ENCODE measurements at places on chromosomes 12 and 14. TPM values are rescaled to one million over a fixed set of nuclear protein-coding genes. Genes with fewer than 3 reads are reported as not detected.

GRCh38 chr12:49929581-49929980 lies 21.0 kb upstream of the AQP2 start:
- no peak for DNase-seq

DNA sequence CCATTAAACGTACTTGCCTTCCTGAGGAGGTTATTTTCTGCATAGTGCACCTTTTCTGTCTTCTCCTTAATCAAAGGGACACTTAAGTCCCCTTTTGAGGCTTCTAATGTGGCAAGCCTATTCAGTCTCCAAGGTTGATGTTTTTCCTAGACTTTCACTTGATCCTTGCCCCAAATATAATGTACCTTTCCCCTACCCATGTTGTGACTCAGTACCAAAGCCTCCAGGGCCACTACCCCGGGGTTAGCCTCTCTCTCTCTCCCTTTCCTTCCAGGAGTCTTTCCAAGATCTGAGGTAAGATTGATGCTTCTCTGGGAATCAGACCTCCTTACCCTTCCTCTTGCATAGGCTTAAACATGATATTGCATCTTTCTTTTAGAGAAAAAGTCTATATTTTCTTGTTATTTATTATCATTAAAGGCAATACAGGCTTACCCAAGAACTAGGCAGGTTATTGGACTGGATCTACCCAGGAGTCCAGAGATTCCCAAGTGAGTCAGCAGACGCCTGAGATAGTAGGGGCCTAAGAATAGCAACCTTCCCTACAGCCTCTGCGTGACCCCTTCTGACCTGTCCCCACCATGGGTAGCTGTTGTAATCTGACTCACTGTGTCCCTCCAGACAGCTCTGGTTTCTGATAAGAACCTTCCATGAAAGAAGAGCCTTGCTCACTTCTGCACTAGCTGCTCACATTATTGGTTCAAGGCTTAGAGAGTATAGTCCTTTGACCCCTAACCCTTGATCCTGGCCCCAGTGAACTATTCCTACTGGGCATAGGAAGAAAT lies 172.9 kb downstream of the ZFP36L1 start:
- no peak for DNase-seq

DNA sequence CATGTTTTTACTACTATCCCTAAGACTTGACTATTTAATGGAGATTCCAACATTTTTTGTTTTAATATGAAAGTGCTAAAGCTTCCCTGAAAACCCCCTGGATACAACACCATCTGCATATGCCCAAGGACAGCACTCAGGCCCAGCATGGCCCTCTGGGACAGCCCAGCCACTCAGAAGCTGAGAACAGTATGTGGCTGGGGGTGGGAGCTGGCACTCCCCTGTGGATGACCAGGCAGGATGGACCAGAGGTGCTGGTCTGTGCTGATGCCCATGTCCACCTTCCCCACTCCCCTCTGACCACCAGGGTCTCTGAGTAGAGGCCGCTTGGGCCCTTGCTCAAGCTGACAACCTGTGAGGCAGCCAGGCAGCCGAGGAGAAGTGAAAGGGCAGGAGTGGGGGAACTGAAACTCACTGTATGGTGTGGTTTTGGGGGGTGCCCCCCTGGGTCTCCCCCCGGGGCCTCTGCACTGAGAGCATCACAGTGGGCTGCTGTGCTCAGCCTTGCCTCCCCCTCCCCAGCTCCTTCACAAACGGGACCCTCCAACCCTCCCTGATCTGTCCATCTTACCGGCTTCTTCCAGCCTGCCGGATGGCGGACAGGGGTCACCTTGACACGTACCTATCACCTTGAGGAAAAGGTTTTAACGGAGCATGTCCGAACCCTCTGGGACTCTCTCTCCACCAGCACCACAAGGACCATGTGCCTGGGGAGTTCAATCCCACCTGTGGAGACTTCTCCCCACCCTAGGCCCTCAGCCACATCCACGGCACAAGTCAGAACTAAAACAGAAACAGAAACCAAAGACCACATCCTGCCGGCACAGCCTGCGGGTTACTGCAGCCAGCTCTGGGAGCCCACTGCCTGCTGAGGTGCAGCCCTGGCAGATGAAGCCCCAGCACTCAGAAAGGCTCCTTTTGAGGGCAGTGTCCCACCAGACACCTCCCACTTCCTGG lies at the start of gene TMEM229B:
TMEM229B (minus strand) TSS at position 785 of the 957 bp plus-strand sequence. CDS start 14,798 bp downstream, outside the sequence.
- DNase-seq = no peak

DNA sequence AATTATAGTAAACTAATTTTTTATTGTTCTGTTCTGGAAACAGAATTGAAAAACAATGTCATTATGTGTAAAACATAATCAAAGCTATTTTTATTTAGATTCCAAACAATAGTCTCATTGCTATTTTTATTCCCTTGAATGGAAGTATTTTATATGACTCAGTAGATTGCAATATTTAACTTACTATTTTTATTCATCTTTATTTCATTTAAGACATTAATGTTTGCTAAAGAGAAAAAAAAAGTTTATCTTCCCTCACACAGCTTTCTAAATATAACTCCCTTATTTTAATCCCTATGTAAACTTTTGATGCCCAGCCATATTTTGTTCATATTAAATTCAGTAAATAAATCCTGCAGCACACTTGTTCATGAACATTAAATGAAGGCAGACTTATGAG lies 622.4 kb downstream of the SLC6A15 start:
- DNase-seq = no peak

DNA sequence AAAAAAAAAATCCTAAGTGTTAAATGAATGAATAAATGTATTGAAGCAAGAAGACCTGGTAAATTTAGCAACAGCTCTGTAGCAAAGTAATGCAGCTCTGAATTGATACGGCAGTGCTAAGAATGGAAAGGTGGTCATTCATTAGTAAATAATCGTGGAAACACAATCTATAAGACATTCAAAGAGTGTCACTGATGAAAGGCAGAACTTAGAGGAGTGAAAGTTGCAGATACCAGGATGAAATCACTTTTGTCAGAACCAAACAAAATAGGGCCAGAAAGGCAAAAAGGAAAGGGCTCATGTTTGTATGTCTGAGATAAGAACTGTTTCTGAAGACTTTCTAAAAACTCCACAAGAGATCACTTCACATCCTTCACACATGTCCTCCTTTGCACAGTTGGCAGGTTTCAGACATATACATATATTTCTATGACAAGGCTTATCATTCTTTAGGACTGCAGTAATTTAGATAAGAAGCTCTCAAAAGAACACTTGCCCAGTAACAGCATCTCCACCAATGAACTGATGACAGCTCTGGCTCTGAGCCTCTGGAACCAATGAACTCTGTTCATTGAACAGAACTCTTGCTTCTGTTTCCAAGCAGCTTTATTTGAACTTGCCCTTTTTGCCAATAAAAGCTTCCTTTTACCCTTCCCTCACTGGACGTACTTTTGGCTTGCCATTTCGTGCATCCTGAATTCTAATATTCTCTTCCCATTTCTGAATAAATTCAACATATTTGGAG lies 4.2 kb upstream of the LRR1 start:
- no peak for DNase-seq

Gene IFNG-AS1
- polyA plus RNA-seq = not detected

Gene ARHGEF25
- polyA plus RNA-seq = 1.4 TPM

Measured in foreskin keratinocyte (primary cell).